Cerebellum (tissue), 4 donors: ENCODE measurements at places on chromosomes 7 and 10.

- no peak for DNase-seq
Measured at GRCh38 chr10:16505161-16505560, 16.5 kb downstream of the C1QL3 start.

DNA sequence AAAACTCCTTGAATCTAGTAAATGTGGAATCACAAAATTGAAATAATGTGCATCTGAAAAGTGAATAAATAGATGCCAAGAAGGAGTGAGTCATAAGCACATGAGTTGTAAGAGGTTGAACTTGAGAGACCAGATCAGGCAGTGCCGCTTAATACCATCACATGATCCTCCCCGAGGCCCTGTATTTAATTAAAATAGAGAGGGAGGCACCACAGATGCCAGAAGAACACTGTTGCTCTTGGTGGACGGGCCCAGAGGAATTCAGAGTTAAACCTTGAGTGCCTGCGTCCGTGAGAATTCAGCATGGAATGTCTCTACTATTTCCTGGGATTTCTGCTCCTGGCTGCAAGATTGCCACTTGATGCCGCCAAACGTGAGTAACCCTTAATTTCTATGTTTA is at the start of gene GPNMB:
Gene GPNMB (plus strand): TSS at position 221 of the 400 bp plus-strand sequence. CDS start 83 bp downstream, at position 304.
- no peak for DNase-seq

DNA sequence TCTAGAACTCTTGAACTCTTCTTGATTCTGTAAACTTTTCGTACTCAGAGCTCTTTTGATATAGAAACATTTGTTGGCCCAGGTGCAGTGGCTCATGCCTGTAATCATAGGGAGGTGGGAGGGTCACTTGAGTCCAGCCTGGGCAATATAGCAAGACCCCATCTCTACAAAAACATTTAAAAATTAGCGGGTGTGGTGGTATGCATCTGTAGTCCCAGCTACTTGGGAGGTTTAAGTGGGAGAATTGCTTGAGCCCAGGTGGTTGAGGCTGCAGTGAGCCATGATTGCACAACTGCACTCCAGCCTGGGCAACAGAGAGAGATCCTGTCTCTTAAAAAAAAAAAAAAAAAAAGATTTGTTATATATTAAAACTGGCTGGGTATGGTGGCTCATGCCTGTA is 121.6 kb downstream of the BAMBI start:
- no peak for DNase-seq

DNA sequence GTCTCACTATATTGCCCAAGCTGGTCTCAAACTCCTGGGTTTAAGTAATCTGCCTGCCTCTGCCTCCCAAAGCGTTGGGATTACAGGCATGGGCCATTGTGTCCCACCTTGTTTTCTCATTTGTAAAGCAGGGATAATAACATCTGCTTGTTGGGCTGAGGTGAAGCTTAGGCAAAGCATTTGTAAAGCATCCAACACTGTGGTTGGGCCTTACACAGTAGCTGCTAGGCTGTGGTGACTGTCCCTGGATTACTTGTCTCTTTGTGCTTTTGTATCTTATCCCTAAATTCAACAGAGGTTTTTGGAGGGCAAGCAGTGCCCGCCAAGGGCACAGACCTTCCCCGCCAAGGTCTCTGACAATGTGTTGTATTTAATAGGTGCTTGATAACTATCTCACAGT is 14.3 kb downstream of the HKDC1 start:
- no peak for DNase-seq

GRCh38 chr10:79038841-79039201 is 29.9 kb upstream of the ZMIZ1 start:
- DNase-seq, result no peak

GRCh38 chr7:95095259-95095965 is 188.0 kb downstream of the PPP1R9A start:
- DNase-seq, result no peak

DNA sequence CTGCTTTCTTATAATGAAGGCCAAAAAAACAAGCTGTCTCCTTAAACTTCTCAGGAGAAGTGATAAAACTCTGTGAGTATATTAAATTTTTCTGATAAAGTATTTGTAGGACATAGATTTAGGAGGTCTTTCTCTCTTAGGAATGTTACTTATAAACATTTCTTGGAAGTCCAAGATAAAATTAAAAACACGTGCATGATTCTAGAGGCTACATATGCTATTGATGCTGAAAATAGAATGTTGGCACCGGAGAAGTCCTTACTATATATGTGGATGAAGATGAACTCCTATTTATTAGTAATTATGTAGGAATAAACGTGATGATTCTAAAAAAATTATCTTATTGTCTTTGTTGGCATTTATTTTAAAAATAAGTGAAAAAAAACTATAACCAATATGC is 241.3 kb upstream of the LRRTM3 start:
- DNase-seq, result no peak

- no peak for DNase-seq
Measured at GRCh38 chr10:13462551-13462950, 66.3 kb downstream of the BEND7 start.

DNA sequence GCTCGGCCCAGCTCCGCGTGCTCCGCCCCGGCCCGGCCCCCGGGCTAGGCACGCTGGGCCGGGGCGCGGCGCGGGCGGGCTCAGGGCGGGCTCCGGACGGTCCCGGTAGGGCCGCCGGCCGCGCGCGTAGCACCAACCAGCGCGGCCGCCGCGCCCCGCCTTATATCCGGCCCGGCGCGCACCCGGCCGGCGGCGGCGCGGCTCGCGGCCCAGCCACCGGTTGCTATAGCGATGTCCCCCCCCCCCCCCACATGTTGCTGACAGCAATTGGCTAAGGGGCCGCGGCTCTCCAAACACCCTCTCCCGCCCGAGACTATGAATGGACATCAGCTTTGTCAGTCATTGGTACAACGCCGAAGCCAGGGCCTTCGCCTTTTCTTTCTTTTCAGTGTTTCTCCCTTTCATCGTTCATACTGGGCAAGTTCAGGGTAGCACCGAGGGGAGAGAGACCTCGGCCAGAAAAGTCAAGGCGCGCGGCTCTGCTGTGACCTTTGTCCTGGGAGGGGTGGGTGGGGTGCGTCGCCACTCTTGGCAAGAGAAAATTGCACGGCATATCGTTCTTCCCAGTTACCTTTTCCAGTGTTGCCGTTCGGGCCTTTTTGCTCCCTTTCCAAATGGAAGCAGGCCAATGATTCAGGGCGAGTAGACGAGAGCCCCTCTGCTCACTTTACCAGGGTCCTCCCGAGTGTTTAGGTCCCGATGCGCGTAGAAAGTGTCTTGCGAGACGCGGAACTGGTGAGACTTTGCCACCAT is 354.2 kb downstream of the DNAJB6 start:
- peak; percentile 51 for DNase-seq

DNA sequence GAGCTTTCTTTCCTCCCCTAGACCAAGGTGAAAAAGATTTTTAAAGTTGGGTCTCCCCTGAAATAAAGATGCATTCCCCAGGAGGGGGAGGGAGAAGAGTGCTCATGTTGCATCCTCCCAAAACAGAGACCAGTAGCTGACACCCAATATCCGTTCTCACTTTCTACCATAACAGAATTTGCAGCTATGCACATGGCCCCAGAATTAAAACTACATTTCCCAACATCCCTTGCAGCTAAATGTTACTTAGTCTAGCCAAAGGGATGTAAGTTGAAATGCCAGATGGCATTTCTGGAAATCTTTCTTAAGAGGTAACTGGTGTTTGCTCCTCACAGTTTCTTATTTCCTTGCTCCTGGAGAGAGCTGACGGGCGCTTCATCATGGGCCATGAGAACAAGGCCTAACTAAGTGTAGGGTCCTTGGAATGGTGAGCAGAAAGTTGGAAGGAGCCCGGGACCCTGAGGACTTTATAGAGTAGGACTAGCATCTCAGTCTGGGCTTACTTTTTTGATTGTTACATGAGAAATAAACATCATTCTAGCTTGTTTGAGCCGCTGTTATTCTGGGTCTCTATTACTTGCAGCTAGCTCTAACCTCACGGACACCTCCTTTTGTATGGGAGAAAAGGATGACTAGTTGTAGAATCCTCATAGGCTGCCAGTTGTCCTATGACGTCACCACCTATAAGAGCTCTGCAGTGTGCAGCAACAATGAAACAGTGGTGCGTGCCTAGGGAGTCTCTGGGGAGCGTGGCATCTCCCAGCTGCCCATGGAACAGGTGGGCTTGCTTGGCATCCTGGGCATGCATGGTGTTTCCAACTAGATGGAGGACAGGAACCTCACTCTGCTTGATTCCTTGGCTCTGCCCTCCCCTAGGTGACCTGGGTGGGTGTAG is 46.1 kb upstream of the EXOC6 start:
- no peak for DNase-seq

DNA sequence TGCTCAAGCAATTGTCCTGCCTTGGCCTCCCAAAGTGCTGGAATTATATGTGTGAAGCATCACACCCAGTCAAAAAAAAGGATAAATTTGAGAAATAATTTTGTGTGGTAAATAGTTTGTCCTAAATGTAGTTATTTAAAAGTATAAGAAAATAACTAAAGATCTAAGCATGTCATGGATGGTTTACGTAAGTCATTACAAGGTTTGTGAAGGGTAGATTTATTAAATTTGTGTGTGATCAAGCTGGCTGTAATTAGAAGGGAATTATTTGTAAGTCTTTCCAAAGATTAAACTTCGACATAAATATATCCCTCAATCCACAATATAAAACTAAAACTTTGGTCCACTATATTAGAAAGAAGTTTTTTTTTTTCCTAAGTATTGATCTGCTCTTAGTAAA is 28.6 kb downstream of the ORC5 start:
- DNase-seq, result no peak

- peak; percentile 45 for DNase-seq
Measured at GRCh38 chr7:27210441-27211083, 10.7 kb upstream of the HOXA13 start.

GRCh38 chr10:22343731-22344130 is 1.6 kb upstream of the SPAG6 start:
- no peak for DNase-seq

DNA sequence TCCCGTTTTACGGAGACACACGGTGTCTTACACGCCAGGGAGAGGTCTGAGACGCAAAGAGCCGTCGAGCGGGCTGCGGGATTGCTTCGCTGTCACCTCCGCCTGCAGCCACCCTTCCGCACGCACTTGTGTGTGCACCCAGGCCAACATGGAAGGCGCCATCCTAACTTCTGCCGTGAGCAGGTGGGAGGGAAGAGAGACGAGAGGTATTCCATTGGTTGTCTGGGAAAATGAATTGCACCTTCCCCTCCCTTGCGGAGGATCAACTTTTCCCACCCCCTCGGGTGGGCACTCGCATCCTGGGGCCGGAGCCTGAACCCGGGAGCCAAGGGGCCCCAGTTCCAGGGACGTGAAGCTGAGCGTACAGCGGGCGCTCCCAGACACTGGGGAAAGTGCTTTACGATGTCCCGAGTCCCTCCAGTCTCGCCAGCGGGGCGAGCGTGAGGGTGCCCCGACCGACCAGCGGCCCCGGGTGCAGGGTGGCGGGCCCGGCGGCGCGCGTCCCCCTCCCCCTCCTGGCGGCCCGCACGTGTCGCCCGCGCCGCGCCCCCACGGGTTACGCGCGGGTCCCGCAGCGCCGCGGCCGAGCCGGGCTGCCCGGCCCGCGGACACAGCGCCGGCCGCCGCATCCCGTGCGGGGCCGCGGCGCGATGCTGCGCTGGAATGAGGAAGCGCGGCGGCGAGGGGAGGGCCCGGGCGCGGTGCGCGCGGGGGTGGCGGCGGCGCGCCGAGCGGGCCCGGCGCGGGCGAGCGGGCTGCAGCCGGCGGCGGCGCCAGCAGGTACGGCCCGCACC is 984 bp upstream of the IKZF1 start:
- no peak for DNase-seq

DNA sequence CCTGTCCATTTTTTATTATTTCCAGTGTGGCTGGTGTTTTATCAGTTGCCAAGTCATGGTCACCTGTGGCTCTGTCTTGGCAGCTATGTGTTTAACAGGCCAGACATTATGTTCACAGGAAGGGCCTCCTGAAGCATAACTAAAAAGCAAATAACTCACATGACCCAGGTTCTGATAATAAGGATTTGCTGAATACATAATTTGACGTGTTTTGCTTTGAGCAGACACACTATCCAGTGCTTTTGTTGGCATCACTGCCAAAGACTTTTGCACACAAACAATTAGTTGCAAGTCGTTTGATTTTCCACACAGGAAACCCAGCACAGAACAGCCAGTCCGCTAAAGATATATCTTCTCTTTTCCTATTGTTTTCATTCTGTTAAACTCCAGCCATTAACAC is 173.6 kb downstream of the ARL4A start:
- no peak for DNase-seq

GRCh38 chr7:158283016-158283974 is 304.3 kb downstream of the PTPRN2 start:
- DNase-seq, result no peak

GRCh38 chr10:71134732-71135211 is 77.6 kb upstream of the UNC5B start:
- DNase-seq, result no peak

GRCh38 chr10:70478191-70479164 is at the start of gene PALD1:
Gene PALD1, plus strand, starts transcription at chr10:70478767. Its CDS starts 47,185 bp downstream, at chr10:70525952.
- peak; percentile 53 for DNase-seq

DNA sequence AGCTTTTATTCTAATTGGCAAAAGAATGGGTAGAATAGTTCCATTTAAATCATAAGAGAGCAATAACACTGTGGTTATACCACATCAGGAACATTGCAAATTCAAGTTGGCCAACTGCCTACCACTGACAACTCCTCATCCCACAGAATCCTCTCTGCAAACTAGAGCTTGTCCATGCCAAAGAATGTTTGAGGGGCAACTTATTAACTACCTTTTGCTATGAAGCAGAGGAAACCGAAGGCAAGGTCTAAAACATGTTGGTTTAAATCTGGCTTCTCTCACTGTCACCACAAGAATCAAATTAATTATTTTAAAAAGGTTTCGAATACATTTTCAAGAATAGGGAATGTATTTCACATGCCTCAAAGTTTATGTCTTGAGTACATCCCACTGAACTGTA is 36.0 kb downstream of the RHOBTB1 start:
- no peak for DNase-seq
